ENCODE measurements at places on chromosomes 7 and 10.

- DNase-seq: no peak
Observed at GRCh38 chr7:105621617-105622016, 40.3 kb upstream of the EFCAB10 start.

- no peak for DNase-seq
Observed at GRCh38 chr7:137816696-137817320, 30.0 kb downstream of the DGKI start.

GRCh38 chr7:159083001-159083697 is 61.5 kb downstream of the VIPR2 start:
- no peak for DNase-seq

DNA sequence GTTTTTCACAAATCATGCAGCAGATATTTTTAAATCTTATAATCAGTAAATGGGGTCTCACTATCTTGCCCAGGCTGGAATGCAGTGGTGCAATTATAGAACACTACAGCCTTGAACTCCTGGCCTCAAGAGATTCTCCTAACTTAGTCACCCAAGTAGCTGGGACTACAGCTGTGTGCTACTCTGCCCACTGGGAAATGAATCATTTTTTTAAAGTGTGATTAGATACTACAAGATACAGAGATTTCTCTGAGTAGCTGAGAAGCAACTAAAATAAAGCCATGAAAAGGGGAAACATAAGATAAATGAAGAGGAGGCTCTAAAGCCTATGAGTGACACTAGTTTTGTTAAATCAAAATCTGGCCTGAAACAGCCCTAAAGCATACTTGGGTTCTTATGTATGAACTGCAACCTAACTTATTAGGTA is 119.7 kb downstream of the JMJD1C start:
- DNase-seq: no peak

DNA sequence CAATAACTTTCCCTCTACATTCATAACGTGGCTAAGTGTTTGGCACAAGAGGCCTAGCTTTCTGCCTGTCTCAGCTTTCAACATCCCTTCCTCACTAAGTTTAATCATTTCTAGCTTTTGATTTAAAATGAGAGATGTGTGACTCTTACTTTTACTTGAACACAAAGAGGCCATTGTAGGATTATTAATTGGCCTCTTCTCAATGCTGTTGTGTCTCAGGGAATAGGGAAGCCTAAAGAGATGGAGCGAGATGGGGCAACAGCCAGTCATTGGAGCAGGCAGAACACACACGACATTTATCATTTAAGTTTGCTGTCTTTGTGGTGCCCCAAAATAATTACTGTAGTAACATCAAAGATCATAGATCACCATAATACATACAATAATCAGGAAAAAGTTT is 167.1 kb upstream of the TRIM24 start:
- DNase-seq: no peak

DNA sequence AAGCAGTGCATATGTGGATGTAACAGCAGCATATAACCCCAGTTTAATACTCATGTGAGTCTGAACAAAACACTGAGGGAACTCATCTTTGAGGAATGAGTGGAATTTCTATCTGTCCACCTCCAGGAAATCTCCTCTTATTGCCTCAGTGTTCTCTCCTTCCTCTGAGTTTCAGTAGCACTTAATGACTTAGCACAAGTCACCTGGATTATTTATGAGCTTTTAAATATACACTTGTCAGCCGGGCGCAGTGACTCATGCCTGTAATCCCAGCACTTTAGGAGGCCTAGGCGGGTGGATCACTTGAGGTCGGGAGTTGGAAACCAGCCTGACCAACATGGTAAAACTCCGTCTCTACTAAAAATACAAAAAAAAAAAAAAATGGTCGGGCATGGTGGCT is 4.3 kb downstream of the LRRC20 start:
- peak; percentile 15 for DNase-seq

DNA sequence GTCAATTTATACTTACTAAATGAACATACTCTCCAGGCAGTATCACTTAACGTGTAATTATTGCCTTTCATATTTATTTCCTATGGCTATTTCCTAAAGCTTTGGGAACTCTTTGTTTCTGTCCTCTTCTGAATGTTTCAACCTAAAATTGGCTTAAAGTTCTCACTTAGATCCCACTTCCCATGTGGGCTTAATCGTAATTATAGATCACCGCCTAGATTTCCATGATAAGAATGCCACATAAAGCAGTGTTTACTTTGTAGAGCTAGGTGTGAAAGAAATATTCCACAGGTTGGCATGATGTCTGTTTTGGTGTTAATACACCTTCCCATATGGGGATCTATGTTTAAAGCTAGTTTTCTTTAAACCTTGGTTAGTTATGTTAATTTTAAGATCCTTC is 1.5 kb downstream of the HDAC9 start:
- DNase-seq: no peak

GRCh38 chr7:44377681-44378421 is 52.5 kb upstream of the CAMK2B start:
- no peak for DNase-seq

GRCh38 chr10:3828404-3829155 is 43.6 kb upstream of the KLF6 start:
- DNase-seq: no peak

- no peak for DNase-seq
Observed at GRCh38 chr10:60377955-60378354, 11.7 kb downstream of the ANK3 start.

- no peak for DNase-seq
Observed at GRCh38 chr7:92609921-92610518, 19.8 kb upstream of the FAM133B start.

DNA sequence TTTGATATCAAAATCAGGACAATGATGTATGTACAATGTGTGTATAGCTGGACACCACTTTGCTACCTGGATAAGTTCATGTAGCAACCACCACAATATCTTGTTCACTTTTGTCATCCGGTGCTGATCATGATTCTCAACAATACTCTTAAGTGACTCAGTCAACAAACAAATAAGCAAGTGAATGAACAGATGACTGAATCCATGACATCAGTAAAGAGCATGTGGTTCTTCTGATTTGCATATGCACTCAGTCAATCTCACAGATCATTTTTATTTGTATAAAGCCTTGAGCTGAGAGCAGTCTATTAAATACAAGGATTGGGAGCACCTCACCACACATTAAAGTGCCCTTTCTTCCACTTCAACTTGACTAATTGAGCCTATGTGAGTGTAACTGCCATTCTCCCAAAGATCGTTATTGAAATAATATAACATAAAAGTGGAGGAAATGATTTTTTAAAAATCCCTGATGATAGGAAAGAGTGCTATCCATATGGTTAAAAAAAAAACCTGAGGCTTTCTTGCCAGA is 69.5 kb downstream of the NPSR1 start:
- DNase-seq: peak; percentile 18

DNA sequence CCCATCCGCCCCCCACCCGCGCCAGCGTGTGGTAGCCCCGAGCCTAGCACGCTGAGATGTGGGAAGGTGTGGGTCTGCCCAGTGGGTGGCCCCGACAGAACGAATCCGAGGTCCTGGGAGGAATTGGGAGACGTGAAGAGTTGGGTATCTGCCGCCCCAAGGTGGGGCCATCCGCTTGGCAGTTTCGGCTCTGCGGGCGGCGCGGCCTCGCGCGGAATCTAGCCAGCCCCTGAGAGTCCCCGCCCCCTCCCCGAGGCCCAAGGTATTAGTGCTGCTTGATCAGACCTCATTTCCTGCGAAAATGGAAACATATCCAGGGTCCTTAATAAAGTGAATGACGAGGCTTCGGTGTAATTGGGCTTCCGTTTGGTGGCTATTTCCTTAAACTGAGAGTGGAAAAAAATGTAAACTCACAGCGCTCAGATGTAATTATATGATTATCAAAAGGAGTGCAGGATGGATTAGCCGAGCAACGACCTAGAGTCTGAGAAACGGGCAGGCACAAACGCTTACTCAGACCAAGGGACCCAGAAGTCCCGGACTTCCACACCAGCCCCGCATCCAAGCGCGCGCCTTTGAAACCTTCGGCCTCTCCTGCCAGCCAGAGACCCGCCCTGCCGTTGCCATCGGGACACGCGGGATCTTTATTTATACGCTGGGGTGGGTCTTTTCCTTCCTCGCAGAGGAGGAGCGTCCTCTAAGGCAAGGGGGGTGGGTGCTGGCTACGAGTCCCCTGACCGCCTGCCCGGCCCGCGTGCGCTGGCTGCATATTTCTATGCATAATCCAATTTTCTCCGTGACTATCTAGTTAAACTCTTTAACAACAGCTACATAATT is 12.8 kb downstream of the LBX1 start:
- peak; percentile 19 for DNase-seq

- DNase-seq: no peak
Observed at GRCh38 chr10:48475943-48476278, 129.0 kb downstream of the ARHGAP22 start.

DNA sequence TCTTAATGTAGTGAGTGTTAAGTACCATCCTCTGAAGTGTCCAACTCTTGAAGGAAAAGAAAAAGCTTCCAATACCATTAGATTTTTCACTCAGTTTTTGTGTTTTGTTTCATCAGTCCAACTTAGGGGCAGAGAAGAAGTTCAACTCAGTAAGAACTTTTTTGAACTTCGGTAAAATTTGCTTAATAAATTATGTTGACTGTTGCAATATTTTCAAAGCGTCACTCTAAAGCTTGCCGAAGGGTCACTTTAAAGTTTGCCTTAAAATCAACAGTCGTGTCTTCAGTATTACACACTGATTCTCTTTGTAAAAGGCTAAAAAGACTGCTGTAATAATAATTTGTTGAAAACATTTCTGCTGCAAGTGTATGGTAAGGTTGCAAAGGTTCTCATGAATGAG is 17.6 kb downstream of the CD36 start:
- no peak for DNase-seq

DNA sequence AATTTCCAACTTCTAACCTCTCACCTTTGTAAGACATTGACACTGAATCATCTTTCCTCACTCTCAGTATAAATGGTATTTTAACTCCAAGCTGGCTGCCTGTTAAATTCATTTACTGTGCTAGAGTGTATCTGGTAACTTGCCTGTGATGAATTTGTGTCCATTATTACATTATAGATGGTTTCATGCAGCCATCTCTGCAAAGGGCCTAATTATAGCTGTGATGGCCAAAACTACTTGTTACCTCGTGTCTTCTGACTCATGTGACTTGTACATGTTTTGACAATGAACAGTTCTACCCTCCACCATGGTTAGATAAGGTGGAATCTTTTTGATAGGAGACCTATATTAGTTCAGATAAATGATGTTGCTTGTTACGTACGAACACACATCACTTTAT is 392.0 kb downstream of the PAXIP1 start:
- no peak for DNase-seq

GRCh38 chr7:673681-674453 is 52.6 kb upstream of the DNAAF5 start:
- DNase-seq: no peak

All from DMS79 treated with DMSO at 0.1 percent for 48 hours (cell line).